Frontal cortex (tissue), 4 donors: ENCODE measurements at places on chromosomes 11 and 22. TPM values are rescaled to one million over a fixed set of nuclear protein-coding genes. Genes with fewer than 3 reads are reported as not detected.

DEAF1 gene
- 60.3 TPM for total RNA-seq

RIMBP3B gene
- 0.82 TPM for total RNA-seq

RTCB gene
- 73.0 TPM for total RNA-seq

TYR gene
- total RNA-seq: not detected

ZFPL1 gene
- 11.8 TPM for total RNA-seq

GNAZ gene
- 183 TPM for total RNA-seq

MLC1 gene
- total RNA-seq: 17.9 TPM
